ENCODE measurements at places on chromosomes 5 and 9.

DNA sequence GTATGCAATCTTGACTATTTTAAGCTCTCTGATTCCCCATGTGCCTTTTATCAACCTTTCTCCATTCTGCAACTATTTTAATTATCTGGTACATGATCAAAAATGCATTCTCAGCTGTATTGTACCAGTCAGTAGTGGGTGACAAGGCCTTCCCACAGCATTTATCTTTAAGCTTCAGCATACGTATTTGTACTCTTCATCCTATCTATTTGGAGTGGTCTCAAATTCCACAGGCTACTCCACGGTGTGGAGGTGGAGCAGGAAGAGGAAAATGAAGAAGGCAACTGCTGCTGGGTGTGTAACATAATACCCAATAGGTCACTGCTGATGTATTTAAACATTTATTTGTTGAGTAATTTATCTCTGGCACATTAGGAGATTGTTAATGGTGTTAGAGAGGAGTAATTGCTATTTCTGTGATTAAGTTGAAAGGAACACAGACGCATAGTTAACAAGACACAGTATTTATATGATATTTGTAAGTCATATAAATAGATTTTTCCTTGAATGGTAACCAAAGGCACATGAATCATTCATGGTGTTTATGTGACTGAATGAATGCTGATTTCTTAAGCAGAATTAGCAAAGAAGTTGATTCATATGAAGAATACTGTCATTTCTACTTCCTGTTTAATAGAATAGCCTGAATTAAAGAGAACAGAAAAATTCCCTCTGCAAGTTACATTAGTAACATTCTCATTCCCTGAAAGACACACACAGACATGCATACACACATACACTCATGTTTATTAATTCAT is 153.8 kb upstream of the NR3C1 start:
- no peak for DNase-seq

DNA sequence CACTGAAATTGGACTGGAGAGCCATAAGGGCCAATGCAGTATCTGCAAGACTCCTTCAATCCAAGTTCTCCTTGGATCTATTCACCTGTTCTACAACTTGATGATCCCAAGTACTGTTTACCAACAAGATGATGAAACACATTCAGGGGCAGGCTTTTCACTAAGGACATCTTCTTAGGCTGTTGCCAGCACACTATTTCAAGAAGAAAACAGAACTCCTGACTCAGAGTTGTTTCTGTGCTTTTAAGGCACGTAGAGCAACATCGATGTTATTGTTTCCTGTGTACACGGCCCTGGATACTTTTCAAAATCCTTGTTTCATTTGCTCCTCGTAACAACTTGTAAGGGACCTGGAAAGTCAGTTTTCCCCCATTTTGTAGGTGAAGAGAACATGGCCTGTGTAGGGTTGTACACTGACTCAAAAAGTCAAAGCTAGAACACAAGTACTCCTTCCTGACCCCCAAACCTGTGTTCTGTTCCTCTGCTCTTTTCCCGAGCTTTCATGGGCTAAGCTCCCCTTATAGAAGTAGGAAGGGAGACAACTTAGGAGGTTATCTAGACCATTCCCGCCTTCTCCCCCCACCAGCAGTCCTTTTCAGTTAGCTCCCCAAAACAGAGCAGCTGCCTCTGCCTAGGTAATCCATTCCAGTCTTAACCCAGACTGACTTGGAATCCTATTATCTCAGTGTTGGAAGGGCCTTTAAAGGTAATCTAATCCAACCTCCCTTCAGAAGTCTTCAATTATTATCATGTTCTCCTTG is 5.2 kb upstream of the MGAT1 start:
- no peak for DNase-seq

DNA sequence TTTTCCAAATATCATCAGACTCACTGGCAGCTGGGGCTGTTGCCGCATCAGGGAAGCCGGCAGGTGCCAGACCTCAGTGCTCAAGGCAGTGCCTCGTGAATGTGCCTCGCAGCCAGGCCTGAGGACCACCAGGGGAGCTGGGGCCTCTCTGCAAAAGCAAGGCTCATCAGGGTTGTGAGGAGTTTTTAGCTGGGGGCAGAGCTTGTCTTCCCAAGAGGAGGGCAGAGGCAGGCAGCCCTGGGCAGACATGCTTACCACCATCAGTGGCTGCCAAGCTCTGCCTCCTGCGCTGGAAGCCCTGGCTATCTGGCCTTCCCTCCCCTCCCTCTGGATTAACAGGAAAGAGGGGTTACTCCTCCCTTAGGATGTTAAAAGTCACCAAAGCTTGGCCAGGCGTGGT is 8.8 kb upstream of the TBC1D9B start:
- DNase-seq = no peak

DNA sequence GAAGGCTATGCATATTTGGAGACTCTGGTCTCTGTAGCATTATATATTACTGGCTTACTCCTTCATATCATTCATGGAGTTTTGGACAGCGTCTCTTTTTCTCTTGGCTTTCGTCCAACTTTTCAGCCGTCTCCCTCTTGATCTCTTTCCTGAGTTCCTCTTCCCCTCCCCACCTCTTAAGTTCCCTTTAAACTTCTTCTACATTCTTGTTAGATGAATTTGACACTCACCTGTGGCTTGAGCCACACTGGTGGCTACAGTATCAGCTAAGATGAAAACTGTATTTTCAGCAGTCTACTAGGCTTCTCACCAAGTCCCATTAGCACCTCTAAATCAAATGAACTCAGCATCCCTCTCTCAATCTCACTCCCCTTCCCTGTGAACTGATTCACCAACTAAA is 128.1 kb downstream of the STARD4 start:
- DNase-seq = no peak

- no peak for DNase-seq
Observed at GRCh38 chr9:134531220-134531970, 110.2 kb upstream of the COL5A1 start.

DNA sequence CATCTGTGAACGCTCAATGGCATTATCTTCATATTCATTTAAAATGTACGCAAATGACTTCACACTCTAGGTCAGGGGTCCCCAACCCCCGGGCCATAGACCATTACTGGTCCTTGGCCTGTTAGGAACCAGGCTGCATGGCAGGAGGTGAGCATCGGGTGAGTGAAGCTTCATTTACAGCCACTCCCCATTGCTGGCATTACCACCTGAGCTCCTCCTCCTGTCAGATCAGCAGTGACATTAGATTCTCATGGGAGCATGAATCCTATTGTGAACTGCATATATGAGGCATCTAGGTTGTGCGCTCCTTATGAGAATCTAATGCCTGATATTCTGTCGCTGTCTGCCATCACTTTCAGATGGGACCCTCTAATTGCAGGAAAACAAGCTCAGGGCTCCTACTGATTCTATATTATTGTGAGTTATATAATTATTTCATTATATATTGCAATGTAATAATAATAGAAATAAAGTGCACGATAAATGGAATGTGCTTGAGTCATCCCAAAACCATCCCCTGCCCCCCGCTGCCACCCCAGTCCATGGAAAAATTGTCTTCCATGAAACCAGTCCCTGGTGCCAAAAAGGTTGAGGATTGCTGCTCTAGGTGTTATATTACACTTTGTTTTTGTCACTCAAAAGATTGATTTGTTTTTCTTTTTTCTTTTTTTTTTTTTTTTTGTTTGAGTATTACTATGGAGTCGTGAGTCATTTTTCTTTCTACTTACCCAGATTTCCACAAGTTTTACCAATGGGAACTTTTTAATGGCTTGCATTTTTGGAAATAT is 127.2 kb downstream of the DOCK8 start:
- DNase-seq = no peak

DNA sequence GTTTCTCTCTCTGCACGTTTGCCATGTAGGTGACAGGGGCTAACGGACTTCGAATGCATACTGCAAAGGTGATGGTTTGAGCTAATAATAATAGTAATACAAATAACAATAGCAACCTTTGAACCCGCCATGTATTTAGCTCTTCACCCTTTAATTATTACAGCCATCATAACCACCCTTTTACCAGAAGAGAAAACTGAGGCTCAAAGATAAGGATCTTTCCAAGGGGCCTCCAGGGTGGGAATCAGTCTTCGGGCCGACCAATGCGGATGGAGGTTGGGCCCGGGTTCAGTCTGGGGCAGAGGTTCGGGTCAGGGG is 494 bp downstream of the CDKN2AIPNL start:
- DNase-seq = no peak

DNA sequence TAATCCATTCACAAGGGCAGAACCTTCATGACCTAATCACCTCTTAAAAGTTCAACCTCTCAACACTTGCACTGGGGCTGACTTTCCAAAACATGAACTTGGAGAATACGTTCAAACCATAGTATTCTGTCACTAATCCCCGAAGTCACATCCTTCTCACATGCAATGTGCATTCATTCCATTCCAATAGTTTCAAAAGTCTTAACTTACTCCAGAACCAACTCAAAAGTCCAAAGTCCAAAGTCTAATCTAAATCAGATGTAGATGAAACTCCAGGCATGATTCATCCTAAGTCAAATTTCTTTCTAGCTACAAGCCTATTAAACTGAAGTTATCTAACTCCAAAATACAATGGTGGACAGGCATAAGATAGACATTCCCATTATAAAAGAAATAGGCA is 21.7 kb upstream of the ADAMTSL1 start:
- DNase-seq = no peak

- DNase-seq = no peak
Observed at GRCh38 chr5:9850456-9850855, 220.3 kb upstream of the TAS2R1 start.

GRCh38 chr5:159186319-159186718 is 23.0 kb downstream of the RNF145 start:
- no peak for DNase-seq

- DNase-seq = no peak
Observed at GRCh38 chr5:122063836-122064235, 14.2 kb downstream of the LOX start.

GRCh38 chr5:68196876-68197275 is 18.7 kb upstream of the PIK3R1 start:
- DNase-seq = no peak

All from tibial artery (tissue), 4 donors.